ENCODE measurements at places on chromosomes 7 and 10.

GRCh38 chr7:25567430-25567829 is 339.1 kb upstream of the NPVF start:
- DNase-seq, result no peak

DNA sequence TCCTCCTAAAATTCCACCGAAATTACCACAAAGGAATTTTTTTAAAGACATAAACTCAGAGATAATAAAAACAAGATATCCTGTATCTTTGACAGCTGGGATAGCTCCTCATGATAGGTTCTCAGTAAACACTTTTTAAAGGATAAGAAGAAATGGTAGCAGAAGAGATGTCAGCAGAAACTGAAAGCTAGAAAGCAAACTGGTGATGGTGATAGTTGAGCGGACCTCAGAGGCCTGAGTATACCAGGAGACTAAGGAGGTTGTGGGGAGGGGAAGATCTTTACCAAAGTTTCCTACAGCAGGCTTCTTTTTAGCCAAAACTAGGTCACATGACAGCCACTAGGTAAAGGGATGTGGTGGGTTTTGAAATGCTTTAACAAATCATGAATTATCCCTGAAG is 22.5 kb downstream of the PCGF5 start:
- DNase-seq, result no peak

DNA sequence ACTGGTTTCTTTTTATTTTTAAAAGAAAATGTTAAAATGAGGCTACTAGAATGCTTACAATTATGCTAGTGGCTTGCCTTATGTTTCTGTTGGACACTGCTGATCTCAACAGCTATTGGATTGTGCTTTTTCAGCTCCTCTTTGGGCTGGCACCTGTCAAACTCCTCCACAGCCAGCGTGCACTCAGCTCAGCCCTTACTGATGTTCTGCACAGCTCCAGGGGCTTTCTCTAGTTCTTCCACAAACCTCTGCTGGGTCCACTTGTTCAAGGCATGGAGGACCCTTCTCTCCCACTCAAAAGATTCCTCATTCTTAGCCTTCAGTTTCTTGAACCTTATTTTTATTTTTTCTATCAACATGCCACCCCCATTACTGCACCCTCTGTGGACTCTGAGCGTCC is 96.0 kb downstream of the VIPR2 start:
- no peak for DNase-seq

DNA sequence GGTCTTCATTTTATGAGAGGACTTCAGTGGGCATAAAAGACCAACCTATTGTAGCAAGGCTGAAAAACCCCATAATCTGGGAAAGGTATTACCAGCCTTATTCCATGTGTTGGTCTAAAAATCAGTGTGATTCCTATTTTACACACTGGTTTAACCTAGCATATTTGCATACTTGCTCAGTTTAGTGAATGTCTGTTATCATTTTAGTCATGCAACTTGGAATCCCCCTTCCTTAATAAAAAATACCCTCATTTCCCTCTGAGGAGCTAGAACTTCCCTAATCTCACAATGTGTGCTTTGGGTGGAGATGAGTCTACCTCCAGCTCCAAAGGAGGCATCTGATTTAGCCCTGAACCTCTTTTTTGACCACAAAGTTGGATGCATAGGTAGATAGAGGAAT is 312.8 kb upstream of the SORCS1 start:
- no peak for DNase-seq

DNA sequence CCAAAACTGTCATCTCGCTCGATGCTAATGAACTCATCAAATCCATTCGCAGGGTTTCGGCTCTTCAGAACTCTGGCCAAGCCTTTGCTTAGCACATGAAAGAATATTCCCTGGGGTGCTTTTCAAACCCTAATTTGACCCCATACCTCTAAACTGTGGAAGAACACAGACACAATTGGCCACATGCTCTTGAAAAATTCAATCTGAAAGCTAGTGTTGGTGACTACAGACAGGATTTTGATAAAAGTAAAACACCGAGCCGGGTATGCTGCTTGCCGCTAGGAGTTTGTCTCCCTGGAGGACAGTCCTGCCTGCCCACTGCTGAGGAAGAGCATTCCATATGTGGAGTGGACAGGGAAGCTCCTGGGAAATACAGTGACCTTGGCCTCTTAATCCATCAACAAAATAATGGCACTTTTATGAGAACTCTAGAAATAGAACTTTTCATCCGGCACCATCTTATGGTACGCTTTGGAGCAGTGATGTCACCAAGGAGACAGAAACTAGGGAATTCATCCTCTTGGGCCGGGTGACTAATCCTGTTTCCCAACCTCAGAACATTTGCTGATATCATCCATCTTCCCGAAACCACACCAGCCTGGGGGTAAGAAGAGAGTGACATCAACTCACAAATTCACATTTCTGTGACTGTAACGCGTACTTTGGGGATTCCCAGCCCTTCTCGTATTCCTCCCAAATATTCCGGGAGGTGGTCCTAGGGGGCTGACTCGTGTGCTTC is 34.2 kb downstream of the MTURN start:
- peak; percentile 99 for DNase-seq

DNA sequence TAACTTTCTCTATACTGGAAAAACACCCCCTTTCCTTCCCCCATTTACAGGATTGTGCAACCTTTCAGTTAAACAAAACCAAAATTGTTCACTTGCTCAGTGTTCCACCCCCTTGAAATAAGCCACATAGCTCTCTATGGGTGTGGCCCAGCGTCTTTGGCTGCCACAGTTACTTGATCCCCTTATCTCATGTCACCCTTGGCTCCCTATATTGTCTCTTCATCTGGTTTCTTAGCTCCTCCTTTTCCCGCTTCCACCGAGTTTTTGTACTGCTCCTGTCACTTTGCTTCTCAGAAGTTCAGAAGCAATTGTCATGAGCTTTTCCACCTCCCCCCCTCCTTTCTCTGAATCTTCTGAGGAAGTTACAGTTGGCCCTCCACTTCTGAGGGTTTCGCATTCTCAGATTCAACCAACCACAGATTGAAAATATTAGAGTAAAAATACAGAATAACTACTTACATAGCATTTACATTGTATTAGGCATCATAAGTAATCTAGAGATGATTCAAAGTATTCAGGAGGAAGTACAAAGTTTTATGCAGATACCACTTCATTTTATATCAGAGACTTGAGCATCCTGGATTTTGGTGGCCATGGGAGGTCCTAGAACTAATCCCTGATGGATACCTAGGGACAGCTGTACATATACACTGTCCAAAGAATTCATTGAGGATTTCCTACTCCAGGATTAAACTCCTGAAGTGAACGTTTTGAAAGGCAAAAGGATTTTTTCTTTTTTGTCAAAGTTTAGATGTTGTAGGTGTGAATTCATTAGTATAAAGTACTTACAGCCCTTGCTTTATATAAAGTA is 60.4 kb downstream of the ADD3 start:
- DNase-seq, result no peak

DNA sequence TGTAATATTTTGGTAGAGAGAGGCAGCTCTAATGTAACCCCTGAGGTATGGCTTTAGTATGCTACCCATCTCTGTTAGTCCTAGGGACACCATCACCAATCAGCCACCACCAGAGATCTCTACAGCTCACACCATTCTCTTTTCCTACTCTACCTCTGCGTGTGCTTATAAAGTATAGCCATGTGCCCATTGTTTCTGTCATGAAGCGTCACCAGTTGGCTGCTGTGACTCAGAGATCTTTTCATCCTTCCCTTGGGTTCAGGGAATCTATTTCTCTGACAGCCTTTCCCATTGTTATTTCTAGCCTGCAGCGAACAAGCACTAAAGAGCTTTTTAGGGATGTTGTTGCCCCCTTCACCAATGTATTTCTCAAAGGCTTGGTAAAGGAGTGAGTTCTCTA is 103.3 kb downstream of the TPST1 start:
- DNase-seq, result no peak

DNA sequence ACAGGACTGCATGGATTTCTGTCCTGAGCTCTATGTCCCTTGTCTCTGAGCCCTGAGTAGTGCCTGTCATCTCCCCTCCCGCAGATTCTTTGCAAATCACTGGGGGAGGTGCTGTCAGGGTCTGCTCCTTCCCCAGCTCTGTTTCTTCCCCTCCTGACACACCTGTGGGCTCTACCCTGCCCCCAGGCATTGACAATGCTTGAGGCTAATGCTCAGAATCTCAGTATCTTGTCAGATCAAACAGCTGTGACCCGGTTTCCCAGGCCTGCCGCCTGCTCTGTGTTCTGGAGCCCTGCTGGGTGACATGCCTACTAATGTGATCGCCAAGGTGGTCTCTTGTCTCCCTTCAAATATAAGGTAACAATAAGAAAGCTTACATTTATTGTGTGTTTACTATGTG is 209.0 kb downstream of the POU6F2 start:
- no peak for DNase-seq

GRCh38 chr7:14016950-14017349 is 27.5 kb upstream of the ETV1 start:
- no peak for DNase-seq

DNA sequence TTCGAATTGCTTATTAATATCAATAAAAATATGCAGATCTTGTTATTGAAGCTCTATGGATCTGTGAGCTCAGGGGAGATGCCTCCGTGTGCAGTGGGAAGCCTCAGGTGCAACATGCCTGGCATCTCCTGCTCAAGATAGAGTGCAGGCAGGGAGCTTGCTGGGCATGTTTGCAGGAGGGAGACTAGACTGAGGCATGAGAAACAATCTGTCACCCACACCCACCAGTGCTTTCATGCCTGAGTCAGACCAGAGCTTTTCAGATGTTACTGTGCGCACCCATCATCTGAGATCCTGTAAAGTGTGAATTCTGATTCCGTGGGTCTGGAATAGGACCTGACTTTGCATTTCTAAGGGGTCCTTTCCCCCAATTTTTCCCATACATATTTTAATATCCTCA is 62.0 kb downstream of the ZNF33B start:
- no peak for DNase-seq

GRCh38 chr10:124470544-124471434 is 9.2 kb downstream of the LHPP start:
- DNase-seq, result no peak

GRCh38 chr10:114850126-114850525 is 28.5 kb downstream of the FHIP2A start:
- DNase-seq, result no peak

GRCh38 chr10:104706886-104707285 is 65.8 kb downstream of the SORCS3 start:
- DNase-seq, result no peak

DNA sequence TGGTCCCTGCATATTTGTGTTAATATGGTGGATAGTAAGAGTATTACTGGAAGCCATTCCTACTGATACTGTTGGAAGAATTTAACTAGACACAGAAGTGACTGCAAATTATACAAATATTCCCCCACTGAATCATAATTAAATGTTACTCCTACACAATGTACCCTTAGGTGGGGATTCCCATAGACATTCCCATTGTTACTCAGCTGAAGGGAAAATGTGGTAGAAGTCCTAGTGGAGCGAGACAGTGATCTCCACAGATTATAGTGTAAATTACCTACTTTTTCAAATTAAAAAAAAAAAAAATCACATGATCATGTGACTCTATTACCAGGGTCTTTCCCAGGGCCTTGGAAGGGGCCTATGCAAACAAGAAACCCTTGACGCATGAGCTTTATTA is 611.8 kb downstream of the LRMDA start:
- no peak for DNase-seq

DNA sequence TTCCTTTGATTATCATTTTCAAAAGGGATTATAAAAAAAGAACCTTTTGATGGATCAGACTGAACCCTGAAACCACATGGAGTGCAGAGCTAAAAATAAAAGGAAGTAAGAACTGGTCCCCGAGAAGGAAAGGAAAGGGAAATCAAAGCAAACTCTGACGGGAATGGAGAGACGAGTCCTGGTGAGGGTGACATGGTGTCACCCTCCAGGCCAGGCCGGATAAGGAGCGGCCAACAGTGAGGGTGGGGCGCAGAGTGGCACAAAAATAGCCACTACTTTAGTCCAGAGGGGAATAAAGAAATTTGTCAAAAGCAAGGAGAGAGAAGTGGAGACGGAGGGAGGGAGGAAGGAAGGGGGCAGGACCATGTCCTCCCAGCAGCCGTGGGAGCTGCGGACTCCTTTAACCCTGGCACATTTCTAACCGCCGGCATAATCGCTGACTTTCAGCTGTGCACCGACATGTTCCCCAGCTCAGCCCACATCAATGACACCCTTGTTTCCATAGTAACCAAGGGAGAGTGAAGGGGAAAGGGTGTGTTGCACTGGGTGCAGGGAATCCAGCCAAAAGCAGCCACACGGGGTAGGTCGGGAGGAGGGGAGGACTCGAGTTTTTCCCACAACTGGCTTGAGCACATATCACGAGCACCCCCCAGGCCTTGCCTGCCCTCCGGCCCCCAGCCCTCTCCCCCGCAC is 29.7 kb downstream of the TRIM8 start:
- peak; percentile 86 for DNase-seq

DNA sequence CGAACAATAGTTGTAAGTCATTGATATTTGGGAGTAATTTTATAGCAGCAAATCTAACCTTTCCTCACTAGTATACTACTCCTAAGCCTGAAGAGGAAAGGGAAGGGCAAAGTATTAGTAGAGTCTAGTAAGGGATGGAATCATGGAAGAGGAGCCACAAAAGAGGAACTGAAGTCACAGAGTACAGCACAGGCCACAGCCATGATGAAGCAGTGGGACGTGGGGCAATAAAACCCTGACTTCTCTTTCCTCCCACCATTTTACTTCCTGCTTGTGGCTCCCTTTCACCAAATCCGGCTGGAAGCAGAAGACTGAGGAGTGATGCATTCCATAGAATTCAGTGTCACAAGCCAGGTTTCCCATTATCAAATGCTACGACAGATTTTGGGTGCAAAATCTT is 58.7 kb downstream of the CABCOCO1 start:
- DNase-seq, result no peak

DNA sequence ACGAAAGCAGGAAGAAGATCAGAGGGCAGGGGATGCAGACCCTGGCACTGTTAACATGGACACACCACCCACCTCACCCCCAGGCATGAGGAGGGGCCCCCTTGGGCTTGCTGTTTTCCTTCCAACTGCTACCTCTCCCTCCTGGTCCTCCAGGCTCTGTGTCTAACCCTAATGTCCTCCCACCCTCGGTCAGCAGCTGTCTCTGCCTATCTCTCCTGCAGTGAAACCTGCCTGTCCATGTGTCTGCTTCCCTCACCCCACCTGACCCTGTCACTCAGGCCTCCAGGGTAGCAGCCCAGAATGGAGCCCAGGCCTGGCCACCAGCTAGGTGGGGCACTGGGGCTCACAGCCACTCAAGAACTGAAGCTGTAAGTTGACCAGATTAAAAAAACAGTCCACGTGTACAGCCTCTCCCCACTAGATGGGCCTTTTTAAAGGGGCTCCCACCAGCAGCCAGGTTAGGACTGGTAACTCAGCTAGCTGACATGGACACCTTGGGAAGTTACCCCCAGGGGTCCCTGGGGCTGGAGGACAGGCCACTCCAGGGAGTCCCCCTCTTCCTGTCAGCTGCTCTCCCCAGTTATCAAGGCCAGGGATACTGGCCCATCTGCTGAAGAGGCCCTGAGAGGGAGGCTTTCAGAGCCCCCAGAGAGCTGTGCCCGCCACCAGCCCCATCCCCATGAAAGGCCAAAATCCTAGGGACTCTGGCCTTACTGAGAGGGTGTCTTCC is 1.5 kb downstream of the SMARCD3 start:
- no peak for DNase-seq

- DNase-seq, result no peak
Measured at GRCh38 chr10:101174319-101174718, 43.2 kb downstream of the TLX1 start.

Data from epithelial cell of esophagus (primary cell).